ENCODE measurements at places on chromosomes 5 and 9. TPM values are rescaled to one million over a fixed set of nuclear protein-coding genes. Genes with fewer than 3 reads are reported as not detected.
A peak's percentile ranks its signal among the peaks of the same experiment; 100 is the strongest.

Gene FAT2
- not detected for total RNA-seq

Gene RPS23
- 4,212 TPM for total RNA-seq

Gene SYK
- 1.2 TPM for total RNA-seq

GRCh38 chr5:37838152-37838932, 1.5 kb downstream of the GDNF start:
- no peak overlapping the region for H3K4me3 ChIP-seq
- peaks cover 24% of the 10 kb centered on the region for H3K4me1 ChIP-seq
- DNase-seq = no peak

- no peak overlapping the region for H3K27ac ChIP-seq
- no peak for DNase-seq
- H3K4me1 ChIP-seq = peaks cover 9% of the 10 kb centered on the region
These were observed 134.9 kb downstream of the GABBR2 start for GRCh38 chr9:98573749-98574278.

DNA sequence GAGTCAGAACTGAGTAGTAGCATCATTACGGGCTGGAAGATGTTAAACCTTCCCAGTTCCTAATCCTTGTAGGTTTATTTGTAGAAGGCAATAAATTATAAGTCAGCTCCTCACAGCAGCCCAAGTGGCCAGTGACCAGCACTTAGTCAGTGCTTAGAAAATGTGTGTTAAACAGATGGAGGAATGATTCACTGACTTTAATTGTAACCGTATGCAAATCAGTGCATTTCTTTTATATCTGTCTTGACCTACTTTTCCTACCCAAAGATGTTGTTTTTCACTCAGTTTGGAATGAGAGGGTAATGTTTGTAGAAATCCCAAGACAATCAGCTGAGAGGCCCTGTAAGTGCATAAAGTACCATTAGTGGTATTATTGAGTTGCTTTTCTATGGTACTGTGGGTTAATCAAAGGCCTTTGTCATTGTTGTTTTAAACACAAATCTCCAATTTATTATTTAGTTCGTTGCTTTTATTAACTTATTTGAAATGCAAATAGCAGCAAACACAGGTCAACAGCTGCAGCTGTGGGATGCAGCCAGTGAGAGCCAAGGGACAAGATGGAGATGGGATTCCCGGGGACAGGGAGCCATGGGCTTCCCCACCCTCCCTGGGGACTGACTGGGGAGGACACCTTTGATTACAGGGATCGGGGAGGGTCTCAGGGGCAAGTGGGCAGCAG, 49.8 kb downstream of the MAP1B start:
- H3K36me3 ChIP-seq = no peaks in the 10 kb centered on the region
- no peak overlapping the region for H3K4me3 ChIP-seq

- no peak for DNase-seq
- no peaks in the 10 kb centered on the region for H3K36me3 ChIP-seq
- H3K4me1 ChIP-seq = peaks cover 16% of the 10 kb centered on the region
- peak overlapping the region; percentile 46 for H3K4me3 ChIP-seq
- no peak overlapping the region for H3K27ac ChIP-seq
These were observed 158.6 kb upstream of the SHB start for GRCh38 chr9:38227656-38228055.

GRCh38 chr9:132597073-132597775, 14.8 kb downstream of the BARHL1 start:
- no peak overlapping the region for H3K4me3 ChIP-seq
- H3K4me1 ChIP-seq = no peaks in the 10 kb centered on the region
- H3K27ac ChIP-seq = no peak overlapping the region
- H3K36me3 ChIP-seq = peaks cover 40% of the 10 kb centered on the region
- H3K27me3 ChIP-seq = peaks cover 5% of the 10 kb centered on the region
- DNase-seq = no peak

DNA sequence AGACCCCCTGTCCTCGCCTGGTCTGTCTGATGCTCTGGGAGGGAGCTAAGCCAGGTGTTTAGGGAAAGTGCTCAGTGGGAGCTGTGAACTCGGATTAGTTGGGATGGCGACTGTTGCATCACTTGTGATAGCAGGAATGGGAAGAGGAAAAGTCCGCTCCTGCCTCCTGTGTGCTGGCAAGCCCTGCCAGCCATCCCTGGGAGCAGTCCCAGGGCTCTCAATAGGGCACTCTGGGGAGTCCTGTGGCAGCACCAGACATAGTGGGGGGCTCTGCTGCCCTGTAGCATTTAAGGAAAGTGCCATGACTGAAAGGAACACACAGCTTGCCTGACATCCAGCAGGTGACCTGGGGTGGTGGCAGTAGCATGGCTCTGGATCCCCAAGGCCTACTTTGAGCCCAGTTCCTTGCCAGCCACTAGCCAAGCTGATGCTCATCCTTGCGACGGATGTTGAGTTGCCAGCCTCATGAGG, 81.5 kb downstream of the AMBP start:
- H3K27ac ChIP-seq = no peak overlapping the region
- H3K4me1 ChIP-seq = peaks cover 5% of the 10 kb centered on the region
- no peak overlapping the region for H3K4me3 ChIP-seq
- no peaks in the 10 kb centered on the region for H3K27me3 ChIP-seq
- H3K36me3 ChIP-seq = no peaks in the 10 kb centered on the region

DNA sequence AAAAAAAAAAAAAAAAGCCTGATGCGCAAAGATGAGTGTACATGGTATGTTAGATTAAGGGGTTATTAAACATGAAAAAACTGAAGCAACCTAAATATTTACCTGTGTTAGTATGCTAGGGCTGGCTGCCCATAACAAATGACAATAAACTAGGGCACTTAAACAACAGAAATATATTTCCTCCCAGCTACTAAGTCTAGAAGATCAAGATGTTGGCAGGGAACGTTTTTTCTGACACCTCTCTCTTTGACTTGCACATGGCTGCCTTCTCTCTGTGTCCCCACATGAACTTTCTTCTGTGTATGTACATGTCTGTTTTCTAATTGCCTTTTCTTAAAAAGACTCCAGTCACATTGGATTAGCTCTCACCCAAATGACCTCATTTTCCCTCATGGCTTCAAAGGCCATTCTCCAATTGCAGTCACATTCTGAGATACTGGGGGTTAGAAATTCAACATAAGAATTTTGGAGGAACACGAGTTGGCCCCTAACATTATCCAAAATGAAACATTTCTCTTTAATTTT, 694.5 kb downstream of the CDH9 start:
- H3K36me3 ChIP-seq = no peaks in the 10 kb centered on the region
- H3K27me3 ChIP-seq = no peaks in the 10 kb centered on the region
- H3K4me3 ChIP-seq = no peak overlapping the region
- no peak overlapping the region for H3K27ac ChIP-seq
- no peak for DNase-seq

- H3K27ac ChIP-seq = no peak overlapping the region
- H3K36me3 ChIP-seq = no peaks in the 10 kb centered on the region
- no peaks in the 10 kb centered on the region for H3K27me3 ChIP-seq
- H3K4me1 ChIP-seq = no peaks in the 10 kb centered on the region
- DNase-seq = no peak
- no peak overlapping the region for H3K4me3 ChIP-seq
These were observed 146.3 kb downstream of the DMAC1 start for GRCh38 chr9:7653262-7653661.

Data from CD4-positive, alpha-beta T cell (primary cell).